Stimulated activated CD4-positive, alpha-beta T cell treated with anti-CD3 and anti-CD28 coated beads, Interleukin-15, amount 100 ng/mL, for 24 hours (primary cell): ENCODE measurements at places on chromosomes 12 and 14.

GRCh38 chr12:51371295-51371953 is 19.8 kb downstream of the GALNT6 start:
- DNase-seq, result no peak

DNA sequence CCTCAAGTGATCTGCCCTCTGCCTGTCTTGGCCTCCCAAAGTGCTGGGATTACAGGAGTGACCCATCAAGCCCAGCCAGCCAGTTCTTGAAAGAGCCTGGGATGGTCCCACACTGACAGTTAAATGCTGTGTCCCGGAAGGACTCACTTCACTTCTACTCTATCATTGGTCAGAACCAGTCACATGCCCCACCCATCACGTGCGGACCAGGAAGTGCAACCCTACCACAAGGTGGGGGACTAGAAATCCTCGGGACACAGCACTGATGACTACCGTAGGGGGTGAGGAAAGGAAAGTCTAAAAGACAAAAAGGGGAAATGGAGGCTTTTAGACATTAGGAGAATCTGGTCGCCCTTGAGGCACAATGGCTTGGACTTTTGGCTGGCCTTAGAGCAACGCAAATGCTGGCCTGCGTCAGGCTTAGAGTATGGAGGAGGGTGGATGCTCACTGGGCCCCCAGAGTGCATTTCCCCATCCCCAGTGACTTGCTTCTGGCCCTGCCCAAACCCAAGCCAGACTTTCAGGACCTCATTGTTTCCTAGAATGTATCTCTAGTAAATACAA is 207.7 kb downstream of the TTC8 start:
- DNase-seq, result no peak

DNA sequence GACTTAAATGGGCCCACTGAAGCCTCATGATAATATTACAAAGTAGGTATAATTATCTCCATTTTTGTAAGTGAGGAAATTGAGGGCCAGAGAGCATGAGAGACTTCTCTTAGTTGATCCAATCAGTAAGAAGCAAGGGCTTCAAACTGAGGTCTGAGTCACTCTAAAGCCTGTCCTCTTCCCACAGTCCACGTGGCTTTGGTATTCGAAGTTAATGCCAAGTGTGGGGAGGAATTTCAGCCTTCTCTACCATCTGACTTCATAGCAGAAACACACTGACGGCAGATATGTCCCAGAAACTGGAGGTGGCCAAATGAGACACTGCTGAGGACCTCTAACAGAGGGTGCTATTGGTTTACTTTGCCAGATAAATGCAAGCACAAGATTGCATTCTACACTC is 114.4 kb upstream of the OVCH1 start:
- no peak for DNase-seq

DNA sequence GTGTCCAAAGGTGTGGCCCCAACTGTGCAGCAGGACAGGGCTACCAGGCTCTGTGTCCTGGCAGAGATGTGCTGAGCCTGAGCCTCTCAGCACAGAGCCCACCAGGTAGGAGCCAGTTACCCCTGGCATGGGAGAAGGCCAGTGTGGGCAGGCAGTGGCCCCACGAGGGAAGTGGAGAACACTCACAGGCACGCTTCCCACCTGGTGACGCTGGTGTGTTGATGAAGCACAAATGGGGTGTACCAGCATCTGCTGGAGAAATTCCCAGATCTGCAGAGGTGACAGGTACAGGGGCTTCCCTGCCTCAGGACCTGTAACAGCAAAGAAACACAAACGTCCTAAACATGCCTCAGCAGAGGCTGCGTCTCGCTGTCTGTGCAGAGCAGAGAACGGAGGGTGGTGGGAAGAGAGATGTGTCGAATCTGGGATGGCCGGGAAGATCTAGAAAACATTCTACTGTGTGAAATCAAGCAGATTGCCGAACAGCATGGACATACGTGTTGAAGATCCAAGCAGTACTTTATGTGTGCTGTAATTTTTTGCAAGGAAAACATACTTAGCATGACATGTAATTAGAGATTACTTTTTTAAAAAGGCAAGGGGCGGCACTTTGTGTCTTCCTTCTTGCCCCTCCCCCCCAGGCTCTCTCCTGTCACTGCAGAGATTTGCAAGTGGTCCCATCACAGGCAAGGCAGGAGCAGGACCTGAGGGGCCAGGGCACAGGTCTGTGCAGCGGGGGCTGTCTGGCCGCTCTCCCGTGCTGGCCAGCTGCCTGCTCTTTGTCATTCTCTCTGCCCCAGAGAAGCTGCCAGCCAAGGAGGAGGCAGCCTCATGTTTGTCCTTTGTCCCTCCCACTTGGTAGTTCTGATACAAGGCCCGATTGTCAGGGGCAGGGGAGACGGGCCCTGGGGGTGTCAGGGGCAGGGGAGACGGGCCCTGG is 17.3 kb downstream of the HIP1R start:
- no peak for DNase-seq
